ENCODE measurements at places on chromosomes 13 and 19. TPM values are rescaled to one million over a fixed set of nuclear protein-coding genes. Genes with fewer than 3 reads are reported as not detected.

TMEM238 gene
- 28.2 TPM for total RNA-seq

ANGPTL8 gene
- not detected for total RNA-seq

FRY gene
- 6.4 TPM for total RNA-seq

JSRP1 gene
- total RNA-seq = 0.76 TPM

VSTM2B gene
- not detected for total RNA-seq
